ENCODE measurements at places on chromosomes 1 and 21. TPM values are rescaled to one million over a fixed set of nuclear protein-coding genes. Genes with fewer than 3 reads are reported as not detected.

ADAM15 gene
- 1.2 TPM for polyA plus RNA-seq

FALEC gene
- polyA plus RNA-seq: not detected

SERPINC1 gene
- not detected for polyA plus RNA-seq

KANK4 gene
- not detected for polyA plus RNA-seq

LIN28A gene
- not detected for polyA plus RNA-seq

WRAP73 gene
- 3.4 TPM for polyA plus RNA-seq

ITPKB gene
- 1.9 TPM for polyA plus RNA-seq

CRYAA gene
- polyA plus RNA-seq: not detected

IQCC gene
- polyA plus RNA-seq: not detected

CHAF1B gene
- polyA plus RNA-seq: 2.4 TPM

TSPEAR gene
- polyA plus RNA-seq: not detected

SGIP1 gene
- 149 TPM for polyA plus RNA-seq
